Cerebellum (tissue), 4 donors: ENCODE measurements at places on chromosomes 7 and 10. TPM values are rescaled to one million over a fixed set of nuclear protein-coding genes. Genes with fewer than 3 reads are reported as not detected.

The DENND2A gene
- total RNA-seq, result 31.7 TPM

The SYT15B gene
- total RNA-seq, result 0.54 TPM

The MYOF gene
- 8.1 TPM for total RNA-seq

The GPR141 gene
- not detected for total RNA-seq

The JAKMIP3 gene
- total RNA-seq, result 4.9 TPM

The TMEM229A gene
- 2.4 TPM for total RNA-seq

The SH2D4B gene
- total RNA-seq, result 0.36 TPM

The ASAH2 gene
- total RNA-seq, result 1.5 TPM

The GARIN1A gene
- 1.9 TPM for total RNA-seq

The CALHM1 gene
- total RNA-seq, result not detected

The PON1 gene
- not detected for total RNA-seq
